Kidney glomerular epithelial cell (primary cell): ENCODE measurements at places on chromosomes 3 and 15.
A peak's percentile ranks its signal among the peaks of the same experiment; 100 is the strongest.

DNA sequence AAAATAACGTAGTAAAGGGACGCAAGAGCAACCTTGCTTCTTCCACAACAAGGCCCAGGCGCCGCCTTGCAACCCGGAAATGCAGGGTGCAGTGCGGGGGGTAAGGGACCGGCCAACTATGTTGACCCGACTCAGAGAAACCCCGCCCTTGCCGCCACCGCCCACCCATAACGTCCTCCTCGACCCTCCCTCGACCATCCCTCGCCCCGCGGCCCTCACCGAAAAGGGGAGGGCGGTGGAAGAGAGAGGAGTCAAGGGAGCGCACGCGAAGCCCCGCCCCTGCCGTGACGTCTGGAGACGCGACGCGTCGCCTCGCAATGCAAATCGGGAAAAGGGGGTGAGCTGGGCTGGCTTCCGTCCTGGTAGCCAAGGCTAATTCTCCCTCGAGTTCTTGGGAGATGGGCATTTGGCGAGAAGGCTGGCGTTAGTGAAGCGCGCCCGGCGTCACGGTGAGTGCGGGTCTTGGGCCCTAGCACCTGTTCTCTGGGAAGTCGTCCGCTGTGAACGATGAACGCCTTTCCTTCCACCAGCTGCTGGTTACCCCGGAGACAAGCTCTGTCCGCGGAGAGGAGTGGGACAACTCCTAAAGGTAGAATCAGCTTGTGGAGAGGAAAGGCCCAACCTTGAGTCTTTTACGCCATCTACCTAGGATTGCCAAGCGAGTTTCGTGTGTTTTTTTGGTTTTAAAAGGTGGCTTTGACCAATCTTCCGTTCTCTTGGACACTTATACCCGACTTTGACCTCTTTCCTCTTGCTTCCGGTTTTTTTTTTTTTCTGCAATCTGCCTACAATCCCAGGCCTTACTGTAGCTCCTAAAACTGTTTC is at the start of gene USP8:
USP8 (plus strand) TSS at position 340 of the 825 bp plus-strand sequence. CDS start 14,669 bp downstream, outside the sequence.
- DNase-seq, result peak; percentile 78

GRCh38 chr15:77854980-77855379 is 222.3 kb upstream of the LINGO1 start:
- DNase-seq, result no peak

DNA sequence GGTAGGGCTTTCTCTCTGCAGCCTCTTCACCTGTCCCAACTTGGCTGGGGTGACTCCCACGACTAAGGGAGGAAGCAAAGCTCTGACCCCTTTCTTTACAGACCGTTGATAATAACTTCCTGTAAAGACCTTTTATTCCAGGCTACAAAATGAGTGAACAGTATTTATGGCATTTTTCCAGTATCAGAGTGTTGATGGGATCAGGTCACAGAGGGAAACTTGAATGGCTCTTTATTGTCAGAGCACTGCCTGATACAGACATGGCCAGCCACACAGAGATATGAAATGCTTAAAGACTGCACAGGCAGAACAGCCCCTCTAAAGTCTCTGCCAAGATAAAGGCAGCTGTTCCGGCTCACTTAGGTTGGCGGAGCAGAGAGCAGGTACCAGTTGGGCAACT is 1033.9 kb upstream of the NR2F2 start:
- no peak for DNase-seq

- no peak for DNase-seq
Measured at GRCh38 chr3:168197162-168197561, 101.4 kb upstream of the GOLIM4 start.

DNA sequence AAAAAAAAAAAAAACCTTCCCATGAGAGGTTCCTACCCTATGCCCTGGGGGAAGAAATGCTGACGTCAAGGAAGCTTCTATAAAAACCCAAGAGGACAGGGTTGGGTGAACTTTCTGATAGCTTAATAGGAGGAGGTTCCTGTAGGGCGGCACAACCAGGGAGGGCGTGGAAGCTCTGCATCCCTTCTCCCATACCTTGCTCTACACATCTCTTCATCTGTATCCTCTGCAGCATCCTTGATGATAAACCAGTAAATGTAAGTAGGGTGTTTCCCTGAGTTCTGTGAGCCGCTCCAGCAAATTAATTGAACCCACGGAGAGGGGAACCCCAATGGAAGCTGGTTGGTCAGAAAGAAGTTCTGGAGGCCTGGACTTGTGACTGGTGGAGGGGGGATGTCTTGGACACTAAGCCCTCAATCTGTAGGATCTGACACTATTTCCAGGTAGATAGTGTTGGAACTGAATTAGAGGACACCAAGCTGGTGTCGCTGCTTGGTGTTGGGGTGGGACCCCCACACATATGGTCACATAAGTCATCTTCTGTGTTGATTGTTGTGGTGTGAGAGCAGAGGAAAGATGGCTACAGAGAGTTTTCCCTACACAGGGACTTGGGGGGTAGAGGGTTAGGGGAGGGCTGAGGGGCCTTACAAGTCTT is 91.5 kb downstream of the ST6GAL1 start:
- no peak for DNase-seq

DNA sequence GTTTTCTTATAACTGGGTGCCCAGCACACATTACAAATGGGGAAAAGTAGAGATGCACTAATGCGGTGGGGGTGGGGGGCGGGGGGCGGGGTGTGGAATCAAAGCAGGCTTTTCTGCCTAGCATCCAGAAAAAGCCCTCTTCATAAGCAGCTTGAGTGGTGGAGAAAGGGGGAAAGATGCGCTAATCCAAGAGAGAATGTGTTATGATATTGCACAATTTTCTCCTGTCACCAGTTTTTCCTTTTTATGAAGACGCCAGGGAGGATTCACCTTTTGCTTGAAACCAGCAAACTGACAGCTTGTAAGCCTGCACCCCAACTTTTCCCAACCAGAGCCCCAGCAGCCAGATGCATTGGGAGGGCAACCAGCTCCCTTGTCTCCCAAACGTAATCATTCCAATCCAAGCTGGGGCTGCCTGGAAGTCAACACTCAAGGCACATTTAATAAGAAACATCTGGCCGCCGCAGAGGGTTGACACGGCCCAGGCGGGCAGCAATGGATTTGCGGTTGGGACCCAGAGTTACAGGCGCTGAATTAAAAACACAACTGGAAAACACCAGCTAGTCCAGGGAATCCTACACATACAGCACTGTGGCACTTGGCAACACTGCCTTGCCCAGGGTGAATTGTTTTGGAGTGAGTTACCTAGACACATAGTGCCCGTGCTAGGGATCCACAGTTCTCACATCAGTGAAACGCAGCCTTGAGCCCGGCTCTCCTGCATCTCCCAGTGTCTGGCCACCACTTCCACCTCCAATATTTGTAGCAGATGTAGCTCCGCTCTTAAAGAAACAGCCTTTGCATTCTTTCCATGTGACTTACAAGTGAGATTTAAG is 218.5 kb upstream of the PRICKLE2 start:
- DNase-seq, result no peak

GRCh38 chr3:175107231-175107630 is 248.1 kb downstream of the NAALADL2 start:
- no peak for DNase-seq

GRCh38 chr3:58192069-58192468 is 18.7 kb downstream of the DNASE1L3 start:
- no peak for DNase-seq

- no peak for DNase-seq
Measured at GRCh38 chr3:116444115-116444747, 1.1 kb downstream of the LSAMP start.

DNA sequence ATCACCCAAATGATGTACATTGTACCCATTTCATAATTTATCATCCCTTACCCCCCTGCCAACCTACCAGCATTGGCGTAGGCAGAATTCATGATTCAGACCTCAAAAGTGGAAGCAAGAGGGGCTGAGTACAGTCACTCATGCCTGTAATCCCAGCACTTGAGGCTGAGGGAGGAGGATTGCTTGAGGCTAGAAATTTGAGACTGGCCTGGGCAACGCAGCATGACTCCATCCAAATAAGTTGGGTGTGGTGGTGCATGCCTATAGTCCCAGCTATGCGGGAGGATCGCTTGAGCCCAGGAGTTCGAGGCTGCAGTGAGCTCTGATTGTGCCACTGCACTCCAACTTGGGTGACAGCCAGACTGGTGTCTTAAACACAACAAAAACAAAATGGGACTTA is 10.4 kb downstream of the TTC14 start:
- DNase-seq, result no peak

DNA sequence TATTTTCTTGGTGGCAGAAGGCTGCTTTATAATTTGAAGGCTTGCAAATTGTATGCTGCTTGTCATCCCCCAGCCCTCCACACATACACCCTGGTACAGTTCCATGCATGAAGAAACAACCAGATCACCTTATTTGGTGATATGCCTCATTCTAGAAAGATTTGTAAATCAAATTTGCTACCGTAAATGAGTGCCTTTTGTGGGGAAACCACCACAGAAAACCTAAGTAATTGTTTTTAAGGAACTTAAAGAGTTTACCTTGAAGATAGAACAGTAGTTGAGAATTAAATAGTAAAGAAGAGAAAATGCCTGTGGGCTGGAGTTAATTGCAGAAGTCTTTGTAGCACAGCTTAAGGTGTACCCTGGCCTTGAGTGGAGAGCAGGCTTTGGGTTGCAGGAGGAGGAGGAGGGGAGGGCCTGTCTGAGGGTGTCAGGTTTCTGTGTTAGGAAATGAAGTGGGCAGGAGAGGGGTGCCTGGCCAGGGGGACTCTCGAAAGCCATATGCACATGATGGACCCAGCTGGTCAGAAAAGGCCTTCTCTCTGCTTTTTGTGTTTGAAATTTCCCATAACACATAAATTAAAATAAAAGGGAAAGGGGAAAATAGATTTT is 6.9 kb downstream of the NIPA2 start:
- DNase-seq, result no peak

- no peak for DNase-seq
Measured at GRCh38 chr3:16079519-16079918, 95.0 kb upstream of the GALNT15 start.

DNA sequence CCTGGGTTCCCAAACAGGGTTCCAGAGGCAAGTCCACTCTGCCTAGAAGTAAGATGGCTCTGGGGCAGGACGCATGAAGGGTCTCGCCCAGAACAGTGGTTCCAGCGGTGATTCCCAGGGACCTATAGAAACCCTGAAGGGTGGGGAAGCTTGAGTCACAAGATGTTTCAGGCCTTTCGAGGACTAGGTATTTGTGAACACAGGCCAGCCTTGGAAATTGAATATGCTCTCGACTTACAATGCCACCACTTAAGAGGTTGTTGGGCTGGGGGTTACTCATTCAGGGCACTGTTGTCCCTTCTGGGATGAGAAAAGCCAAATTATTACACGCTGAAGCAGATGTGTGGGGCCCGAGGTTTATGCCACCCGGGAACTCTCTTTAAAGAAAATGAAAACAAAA is 152.0 kb downstream of the TJP1 start:
- no peak for DNase-seq

GRCh38 chr15:51812598-51812997 is 16.9 kb upstream of the TMOD3 start:
- DNase-seq, result no peak

GRCh38 chr3:9124730-9125129 is 124.7 kb downstream of the SRGAP3 start:
- DNase-seq, result no peak

- no peak for DNase-seq
Measured at GRCh38 chr3:171574556-171575240, 114.5 kb upstream of the TNIK start.

DNA sequence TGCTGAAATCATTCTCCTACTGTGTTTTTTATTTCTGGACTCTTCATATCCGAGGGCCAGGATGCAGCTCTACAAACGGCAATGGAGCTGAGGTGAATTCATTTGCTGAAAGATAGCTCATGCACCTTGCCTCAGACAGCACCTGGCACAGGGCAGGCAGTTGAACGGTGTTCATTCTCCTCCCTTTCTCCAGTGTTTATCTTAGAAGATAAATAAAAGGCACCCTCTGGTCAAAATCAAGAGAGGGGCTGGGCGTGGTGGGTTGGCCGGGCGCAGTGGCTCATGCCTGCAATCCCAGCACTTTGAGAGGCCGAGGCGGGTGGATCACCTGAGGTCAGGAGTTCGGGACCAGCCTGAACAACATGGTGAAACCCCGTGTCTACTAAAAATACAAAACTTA is 79.3 kb upstream of the LMOD3 start:
- no peak for DNase-seq

DNA sequence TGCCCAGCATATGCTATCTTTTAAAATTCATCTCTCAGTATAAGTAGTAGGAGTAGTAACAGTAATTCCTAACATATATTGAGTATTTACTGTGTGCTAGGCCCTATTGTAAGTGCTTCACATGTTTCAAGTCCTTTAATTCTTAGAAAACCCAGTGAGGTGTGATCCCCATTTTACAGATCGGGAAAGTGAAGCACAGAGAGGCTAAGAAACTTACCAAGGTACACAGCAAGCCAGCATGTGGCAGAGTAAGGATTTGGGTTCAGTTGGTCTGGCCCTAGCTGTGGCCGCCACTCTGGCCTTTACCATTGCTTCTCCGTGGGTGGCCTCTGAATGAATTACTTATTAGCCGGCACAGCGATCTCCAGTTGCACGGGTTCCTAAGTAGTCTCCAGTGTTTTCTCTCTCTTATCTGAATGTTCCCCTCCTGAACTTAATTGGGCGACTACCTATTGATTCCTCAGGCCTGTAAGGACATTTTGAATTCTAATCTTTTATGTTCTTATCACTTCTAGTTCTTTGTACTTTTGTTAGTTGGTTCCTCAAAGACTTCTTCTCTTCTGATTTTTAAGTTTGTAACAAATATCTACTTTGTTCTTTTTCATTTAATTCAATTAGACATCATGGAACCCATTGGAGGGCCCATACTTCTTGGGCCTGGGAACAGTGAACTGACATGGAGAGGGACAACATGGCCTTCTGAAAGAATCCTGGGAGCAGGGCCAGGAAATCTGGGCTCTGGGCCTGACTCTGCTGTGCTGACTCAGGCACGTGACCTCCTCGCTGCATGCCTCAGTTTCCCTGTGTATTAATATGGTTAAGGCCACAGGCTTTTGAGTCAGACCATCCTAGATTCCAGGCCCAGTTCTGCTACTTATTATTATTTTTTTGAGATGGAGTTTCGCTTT is 11.6 kb downstream of the CLCN2 start:
- no peak for DNase-seq
